ENCODE measurements at places on chromosomes 1 and 21.

GRCh38 chr1:62724430-62724829 is 36.2 kb upstream of the DOCK7 start:
- DNase-seq: no peak

DNA sequence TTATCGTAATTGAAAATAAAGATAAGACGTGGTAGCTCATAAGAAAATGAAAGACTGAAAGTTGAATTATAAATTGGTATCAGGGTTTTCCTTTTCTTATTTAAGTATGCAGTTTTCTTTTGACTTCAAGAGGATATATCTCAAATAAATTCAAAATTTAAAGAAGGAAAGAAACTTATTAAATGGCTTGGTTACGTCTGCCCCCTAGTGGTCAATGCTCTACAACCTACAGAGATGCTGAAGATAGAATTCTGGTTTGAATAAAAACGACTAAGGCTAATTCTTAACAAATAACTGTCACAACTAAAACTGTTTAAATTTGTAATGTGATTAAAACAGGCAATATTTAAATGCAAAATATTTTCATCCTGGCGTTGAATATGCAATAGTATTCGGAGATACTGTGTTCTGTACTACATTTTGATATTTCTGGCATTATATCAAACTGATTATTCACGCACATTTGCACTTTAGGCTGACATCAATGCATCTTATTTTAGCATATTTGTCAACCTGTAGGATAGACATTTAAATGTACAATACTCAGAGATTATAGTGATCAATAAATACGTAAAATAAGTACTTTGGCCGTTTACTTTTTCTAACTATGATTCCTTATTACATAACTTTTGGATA is 26.8 kb downstream of the IFI44 start:
- DNase-seq: no peak

DNA sequence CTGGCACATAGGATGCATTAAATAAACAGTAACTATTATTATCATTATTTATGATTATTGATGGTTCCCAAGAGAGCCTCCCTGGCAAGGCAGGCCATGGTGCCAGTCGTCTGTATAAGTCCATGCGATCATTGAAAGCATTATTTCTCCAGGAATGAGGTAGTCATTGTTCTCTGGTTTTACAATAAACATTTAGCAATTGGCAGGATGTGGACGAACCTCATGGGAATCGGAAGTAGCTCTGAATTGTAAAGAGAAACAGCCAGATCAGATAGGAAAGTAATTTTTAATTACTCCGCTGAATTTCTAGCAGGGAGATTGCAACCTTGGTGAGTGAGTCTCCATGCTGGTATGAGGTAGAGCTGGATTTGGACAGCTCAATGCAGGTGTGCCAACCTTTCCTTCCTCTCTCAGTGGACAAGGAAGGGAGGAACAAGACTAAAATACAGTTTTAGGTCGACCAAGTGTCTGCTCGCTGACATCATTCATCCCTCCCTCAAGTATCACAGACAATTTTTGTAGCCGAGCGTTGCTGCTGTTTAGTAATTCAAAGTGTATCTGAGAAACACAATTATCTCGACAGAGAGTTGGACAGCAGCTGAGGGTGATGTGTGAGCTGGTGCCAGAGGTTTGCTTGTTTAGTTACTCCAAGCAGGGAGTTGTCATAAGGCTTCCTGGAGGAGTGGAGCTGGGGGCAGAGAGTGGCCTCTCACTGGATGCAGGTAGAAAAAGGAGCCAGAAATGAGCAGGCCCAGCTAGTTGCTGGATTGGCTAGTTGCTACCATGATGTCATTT is 250.8 kb downstream of the KCNJ6 start:
- no peak for DNase-seq

- peak; percentile 43 for DNase-seq
Observed at GRCh38 chr1:30757352-30758120, at the start of gene LAPTM5. TSS of gene LAPTM5 (minus strand) at chr1:30757774. CDS start at chr1:30757745, 29 bp downstream.

GRCh38 chr21:16179773-16180172 is 450.0 kb downstream of the USP25 start:
- no peak for DNase-seq

GRCh38 chr1:161098210-161099068 is at the start of gene KLHDC9:
TSS of gene KLHDC9 (plus strand) at chr1:161098361. CDS start at chr1:161098536, 175 bp downstream.
- peak; percentile 36 for DNase-seq

DNA sequence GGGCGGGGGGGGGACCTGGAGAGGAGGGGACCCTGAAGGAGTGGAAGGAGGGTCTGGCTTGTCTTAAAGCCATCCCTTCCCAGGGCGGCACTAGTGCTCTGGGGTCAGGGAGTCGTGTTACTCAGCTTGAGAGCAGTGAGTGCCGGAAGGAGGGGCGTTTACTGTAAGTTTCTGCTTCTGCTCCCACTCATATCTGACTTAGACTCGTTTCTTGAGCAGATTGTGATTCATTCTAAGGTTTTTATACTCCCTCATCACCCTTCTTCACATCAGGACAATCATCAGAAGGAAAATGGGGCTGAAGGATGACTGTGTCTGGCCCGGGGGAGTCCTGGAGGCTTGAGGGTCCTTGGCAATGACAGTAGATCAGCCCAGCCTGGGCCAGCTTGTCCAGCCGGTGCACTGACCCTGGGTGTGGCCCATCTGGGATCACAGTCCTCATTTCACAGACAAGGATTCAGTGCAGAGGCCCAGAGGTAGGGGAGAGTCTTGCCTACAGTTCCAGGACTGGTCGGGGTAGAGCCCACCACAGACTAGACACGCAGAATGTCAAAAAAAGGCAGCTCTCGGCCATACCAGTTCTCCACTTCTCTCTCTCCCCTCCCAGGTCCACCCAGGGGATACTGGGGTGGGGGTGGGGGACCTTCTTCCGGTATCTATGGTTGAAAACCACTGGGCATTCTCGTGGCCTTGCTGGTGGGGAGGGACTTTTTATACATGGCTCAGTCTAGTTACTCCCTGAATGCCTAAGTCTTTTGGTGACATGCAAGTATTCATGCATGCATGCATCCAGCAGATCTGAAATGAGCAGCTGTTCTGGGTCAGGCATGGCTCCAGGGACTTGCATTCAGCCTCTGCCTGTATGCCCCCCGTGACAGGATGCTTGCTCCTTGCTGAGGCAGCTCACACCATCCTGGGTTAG is 5.1 kb downstream of the TNFRSF8 start:
- no peak for DNase-seq

- DNase-seq: no peak
Observed at GRCh38 chr1:1352786-1353388, 3.7 kb upstream of the DVL1 start.

DNA sequence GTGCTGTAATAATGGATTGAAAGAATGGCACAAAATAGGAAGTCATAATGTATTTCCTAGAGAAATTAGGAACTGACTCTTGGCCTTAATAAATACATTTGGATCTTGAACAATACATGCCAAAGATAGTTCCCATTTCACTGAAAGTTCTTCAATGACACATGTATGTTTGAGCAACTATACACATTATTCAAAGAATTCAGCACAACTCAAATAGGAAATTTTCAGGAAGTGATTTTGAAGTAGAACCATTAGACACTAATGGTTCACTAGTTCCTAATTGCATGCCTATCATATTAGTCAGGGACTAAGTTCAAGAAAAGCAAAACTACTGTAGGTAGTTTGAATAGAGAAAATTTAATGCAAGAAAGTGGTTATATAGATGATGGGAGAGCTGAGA is 404.7 kb downstream of the LMO4 start:
- no peak for DNase-seq

Data from stimulated activated CD4-positive, alpha-beta T cell treated with anti-CD3 and anti-CD28 coated beads, Interleukin-15, amount 100 ng/mL, for 1 hour (primary cell).